ENCODE measurements at places on chromosomes 2 and 18.

GRCh38 chr18:42155024-42155423 is 200.0 kb downstream of the PIK3C3 start:
- no peak for DNase-seq

DNA sequence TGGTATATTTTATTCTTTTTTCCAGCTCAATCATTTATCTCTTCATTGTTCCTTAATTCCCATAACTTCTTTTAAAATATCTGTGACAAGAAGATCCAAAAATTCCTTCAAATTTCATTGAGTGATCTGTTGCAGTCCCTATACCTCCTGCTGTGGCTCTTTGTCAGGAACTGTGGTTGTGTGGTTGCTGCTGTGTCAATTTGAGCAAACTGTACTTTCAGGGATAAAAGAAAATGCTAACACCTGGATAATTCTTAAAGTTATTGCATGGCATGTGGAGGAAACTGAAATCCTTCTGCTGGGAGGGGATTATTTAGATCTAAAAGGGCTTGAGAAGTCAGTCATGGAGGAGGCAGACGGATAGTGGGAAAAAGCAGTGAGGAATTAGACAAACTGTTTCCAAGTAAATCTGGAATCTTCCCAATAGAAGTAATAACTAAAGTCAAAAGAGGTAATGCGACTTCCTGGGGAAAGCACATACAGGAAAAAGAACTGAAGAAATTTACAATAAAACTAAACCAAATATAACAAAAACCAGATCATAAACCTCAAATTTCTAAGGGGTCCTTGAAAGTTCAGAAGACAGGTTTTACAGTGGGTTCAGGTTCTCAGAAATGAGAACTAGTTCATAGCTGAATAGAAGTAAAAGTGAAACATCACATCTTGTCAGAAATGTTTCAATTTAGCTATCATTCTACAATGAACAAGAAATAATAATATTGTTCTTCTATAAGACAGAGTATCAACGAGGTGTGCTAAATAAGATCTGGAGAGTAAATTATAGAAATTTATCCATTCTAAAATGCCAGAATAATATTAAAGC is 33.5 kb upstream of the CD226 start:
- no peak for DNase-seq

- peak; percentile 67 for DNase-seq
These were observed at the start of gene KCNF1 for GRCh38 chr2:10911291-10912075. KCNF1 (plus strand) TSS chr2:10911934; CDS start chr2:10912427, 493 bp downstream.

DNA sequence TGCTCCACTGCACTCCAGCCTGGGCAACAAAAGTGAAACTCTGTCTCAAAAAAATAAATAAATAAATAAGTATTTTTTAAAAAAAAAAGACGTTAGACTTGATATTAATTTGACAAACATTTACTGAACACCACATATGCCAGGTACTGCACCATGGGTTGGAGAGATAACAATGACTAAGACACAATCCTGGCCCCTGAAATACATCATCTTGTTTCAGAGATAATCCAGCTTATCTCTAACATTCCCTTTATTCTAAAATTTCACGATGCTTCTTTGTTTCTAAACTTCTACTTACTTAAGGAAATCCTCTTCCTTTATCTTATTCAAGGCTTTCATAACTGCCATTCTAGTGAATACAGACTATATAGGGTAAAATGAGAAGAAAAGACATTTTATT is 55.0 kb upstream of the PEX13 start:
- no peak for DNase-seq

GRCh38 chr2:235506291-235506996 is 12.6 kb downstream of the AGAP1 start:
- DNase-seq: no peak

- peak; percentile 8 for DNase-seq
These were observed 104.5 kb downstream of the MMADHC start for GRCh38 chr2:149483004-149483605.

DNA sequence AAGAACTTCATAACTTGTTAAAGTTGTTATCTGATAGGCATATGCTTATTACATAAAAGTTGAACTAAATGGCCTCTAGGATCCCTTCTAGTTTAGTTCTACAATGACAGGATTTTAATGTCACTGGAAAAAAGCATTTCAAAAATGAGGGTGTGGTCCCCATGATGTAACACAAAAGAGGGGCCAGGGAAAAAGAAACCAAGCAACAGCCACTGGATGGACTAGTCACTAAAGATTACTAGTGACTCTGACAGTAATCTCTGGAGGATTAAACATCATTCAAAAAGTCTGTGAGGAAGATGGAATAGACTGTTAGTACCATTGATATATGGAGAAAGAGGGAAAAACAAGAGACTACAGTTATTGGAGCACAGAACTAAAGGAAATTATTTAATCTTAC is 22.6 kb downstream of the SEPTIN10 start:
- DNase-seq: peak; percentile 40

- peak; percentile 90 for DNase-seq
These were observed 33.8 kb downstream of the LPIN2 start for GRCh38 chr18:2979129-2979528.

GRCh38 chr2:119290859-119291587 is 67.4 kb downstream of the STEAP3 start:
- peak; percentile 28 for DNase-seq

- DNase-seq: no peak
These were observed 926.2 kb upstream of the SOX11 start for GRCh38 chr2:4765787-4766530.

- no peak for DNase-seq
These were observed 11.9 kb downstream of the GBX2 start for GRCh38 chr2:236156095-236156859.

DNA sequence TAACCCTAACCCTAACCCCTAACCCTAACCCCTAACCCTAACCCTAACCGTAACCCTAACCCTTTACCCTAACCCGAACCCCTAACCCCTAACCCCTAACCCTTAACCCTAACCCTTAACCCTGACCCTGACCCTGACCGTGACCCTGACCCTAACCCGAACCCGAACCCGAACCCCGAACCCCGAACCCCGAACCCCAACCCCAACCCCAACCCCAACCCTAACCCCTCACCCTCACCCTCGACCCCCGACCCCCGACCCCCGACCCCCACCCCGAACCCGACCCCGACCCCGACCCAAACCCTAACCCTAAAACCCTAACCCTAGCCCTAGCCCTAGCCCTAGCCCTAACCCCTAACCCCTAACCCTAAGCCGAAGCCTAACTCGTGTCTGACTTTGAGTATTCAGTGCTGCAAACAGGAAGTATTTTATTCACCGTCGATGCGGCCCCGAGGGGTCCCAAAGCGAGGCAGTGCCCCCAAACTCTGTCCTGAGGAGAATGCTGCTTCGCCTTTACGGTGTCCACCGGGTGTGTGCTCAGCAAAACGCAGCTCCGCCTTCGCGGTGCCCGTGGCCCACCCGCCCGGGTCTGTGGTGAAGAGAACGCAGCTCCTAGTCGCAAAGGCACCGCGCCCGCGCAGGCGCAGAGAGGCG is 36.0 kb downstream of the FAM110C start:
- DNase-seq: peak; percentile 7

DNA sequence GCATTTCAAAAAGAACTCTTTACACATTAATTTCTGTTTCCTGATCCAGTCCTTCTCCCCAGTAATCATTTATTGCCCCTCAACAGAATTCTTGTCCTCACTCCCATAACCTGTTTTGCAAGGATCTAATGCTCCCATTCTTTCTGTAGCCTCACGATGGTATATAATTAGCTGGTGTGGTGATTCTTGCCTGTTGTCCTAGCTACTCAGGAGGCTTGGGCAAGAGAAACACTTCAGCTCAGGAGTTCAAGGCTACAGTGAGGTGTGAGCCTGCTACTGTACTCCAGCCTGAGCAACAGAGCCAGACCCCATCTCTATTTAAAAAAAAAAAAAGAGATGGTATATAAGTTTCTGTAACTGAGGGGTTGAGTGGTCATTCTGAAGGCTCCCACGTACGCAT is 7.7 kb upstream of the TRAPPC8 start:
- no peak for DNase-seq

DNA sequence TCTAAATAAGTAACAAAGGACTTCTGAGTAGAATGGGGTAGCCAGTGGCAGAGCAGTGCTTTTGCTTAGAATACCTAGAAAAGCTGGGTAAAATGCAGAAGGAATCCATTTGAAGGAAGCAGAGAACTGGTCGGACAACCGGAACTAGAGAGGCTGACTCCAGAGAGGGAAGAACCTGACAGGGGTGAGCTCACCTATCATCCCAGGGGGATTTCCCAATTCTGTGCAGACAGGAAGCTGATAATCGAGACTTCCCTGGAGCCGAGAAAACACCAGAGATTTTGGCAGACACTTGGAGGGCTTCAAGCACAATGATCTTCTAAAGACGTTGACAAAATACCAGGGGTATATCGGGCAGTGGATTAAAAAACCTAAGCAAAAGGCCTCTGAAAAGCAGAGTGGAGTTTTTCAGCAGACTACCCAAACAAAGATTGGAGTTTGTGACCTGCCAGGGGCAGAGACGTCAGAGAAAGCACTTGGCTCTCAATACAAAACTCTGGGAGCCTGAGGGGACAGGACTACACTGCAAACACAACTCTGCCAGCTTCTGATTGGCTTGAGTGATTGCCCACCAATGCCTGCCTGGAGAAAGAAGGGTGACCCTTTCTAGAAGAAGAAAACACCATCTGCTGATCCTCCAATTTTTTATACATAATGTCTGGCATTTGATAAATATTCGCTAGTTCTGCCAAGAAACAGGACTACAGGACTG is 67.5 kb upstream of the TTN start:
- no peak for DNase-seq

GRCh38 chr2:227192491-227192890 is 28.1 kb downstream of the COL4A3 start:
- no peak for DNase-seq

DNA sequence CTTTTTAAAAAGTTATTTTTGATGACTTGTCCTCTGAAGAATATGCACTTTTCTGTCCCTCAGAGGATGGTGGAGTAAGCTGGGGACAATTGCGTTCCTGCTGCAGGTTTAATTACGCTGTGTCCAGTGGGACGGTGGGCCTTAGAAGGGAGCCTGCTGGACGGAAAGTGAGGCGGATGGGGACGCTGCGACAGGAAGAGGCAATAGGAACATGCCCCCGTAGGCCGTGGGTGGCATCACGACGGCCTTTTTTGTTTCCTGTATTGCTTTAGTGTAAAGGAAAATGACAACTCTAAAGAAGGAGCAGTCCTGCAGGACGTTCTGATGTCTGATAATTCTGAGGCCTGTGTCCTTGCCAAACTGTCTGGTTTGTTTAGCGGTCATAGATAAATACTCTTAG is 121.6 kb downstream of the NFATC1 start:
- DNase-seq: no peak

DNA sequence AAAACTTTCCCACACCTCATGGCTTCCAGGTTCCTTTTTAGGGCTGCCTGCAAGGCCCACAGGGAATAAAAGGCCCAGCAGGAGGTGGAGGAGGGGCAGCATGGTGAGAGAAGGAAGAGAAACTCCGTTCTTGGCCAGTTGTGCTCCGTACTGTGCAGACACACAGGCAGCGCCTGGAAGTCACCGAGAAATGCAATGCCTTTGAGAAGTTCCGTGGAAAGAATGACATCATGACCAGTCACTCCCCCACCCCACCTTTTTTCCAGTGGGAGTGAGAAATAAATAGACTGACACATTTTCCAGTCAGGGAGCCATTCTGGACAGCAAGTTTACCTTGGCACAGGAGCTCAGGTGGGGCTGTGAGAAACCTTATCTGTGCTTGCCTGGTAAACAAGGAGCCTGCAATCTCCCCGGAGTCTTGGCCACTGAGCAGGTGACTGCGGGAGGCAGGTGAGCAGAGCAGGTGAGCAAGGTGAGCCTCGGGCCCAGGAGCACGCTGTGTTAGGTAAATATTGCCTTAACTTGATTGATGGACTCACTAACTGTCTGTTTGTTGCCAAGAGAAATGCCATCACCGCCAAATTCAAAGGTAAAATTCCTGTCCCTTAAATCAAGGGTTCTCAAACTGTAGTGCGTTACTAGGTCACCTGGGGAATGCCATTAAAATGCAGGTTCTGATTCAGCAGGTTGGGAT is 13.5 kb upstream of the LBH start:
- no peak for DNase-seq

DNA sequence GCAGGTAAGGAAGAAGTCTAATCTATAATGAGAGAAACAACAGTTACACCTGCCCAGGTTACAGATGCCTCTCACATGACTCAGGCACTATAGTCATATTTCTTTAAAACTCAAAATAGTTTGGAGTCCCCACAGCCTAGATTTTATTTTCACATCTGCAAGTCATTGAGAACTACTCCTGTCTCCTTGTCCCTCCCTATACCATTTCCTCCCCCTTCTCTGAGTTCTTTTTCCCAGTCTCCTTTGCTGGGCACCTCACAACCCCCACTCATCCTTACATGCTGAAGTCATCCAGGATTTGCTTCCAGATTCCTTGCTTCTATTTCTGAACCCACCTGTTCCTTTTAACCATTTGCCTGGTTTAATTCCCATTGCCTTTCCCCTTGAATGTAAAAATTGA is 73.1 kb upstream of the KCNE4 start:
- peak; percentile 16 for DNase-seq

DNA sequence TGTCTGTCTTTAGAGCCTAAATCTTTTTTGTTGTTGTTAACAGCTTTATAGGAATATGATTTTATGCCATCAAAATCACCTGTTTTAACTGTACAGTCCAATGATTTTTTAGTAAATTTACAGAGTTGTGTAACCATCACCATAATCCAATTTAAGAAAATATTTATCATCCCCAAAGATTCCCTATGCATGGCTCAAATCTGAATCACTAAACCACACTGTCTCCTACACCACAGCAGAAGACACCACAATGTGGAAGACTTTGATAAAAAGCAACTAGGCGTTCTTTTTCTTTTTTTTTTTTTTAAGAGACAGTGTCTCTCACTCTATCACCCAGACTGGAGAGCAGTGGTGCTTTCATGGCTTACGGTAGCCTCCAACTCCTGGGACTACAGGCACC is 99.6 kb downstream of the TXNL1 start:
- peak; percentile 75 for DNase-seq

DNA sequence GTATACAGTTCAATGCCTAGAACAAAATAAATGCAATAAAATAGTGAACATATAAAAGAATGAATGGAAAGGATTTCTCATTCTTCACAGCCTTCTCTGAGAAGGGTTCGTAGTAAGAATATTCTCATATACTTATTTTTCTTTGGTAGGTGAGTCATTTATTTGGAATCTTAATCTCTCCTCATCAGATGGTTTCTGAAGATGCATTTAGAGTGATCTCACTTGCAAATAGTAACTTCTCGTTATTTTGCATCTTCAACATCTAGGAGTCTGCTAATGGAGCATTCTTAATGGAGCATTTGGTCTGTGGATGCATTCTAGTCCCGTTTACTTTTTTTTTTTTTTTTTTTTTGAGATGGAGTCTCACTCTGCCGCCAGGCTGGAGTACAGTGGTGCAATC is 3.9 kb downstream of the UBXN4 start:
- DNase-seq: peak; percentile 89
